Activated naive CD4-positive, alpha-beta T cell treated with anti-CD3 and anti-CD28 coated beads, Interleukin-2, amount 50 U/mL, for 72 hours (primary cell): ENCODE measurements at places on chromosomes 13 and 19.

GRCh38 chr19:1839658-1840540, 8.4 kb downstream of the REXO1 start:
- no peak for DNase-seq

GRCh38 chr13:21347753-21348318, 111.3 kb downstream of the ZDHHC20 start:
- DNase-seq, result no peak

- DNase-seq, result peak; percentile 28
Observed at GRCh38 chr19:52138278-52138982, 1.3 kb downstream of the ZNF616 start.

DNA sequence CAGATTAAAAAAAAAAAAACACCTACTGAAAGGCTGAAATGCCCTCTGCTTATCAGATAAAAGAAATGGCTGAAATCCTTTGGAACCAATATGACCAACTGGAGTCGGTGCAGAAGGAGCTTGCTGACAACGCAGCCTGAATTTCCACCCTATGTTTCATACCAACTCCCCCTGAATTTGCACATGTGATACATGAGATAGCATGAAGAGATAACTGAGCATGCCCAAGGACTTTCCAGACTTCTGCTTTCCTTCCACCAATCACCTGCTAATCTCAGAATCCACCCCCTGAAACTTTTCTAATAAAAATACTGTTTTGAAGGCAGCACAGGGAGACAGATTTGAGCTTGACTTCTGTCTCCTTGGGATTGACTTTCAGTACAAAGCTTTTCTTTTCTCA, 32.2 kb upstream of the WDFY2 start:
- no peak for DNase-seq
